ENCODE measurements at places on chromosomes 2 and 18.

GRCh38 chr2:200128296-200128695 is 172.9 kb downstream of the MAIP1 start:
- no peak for DNase-seq

DNA sequence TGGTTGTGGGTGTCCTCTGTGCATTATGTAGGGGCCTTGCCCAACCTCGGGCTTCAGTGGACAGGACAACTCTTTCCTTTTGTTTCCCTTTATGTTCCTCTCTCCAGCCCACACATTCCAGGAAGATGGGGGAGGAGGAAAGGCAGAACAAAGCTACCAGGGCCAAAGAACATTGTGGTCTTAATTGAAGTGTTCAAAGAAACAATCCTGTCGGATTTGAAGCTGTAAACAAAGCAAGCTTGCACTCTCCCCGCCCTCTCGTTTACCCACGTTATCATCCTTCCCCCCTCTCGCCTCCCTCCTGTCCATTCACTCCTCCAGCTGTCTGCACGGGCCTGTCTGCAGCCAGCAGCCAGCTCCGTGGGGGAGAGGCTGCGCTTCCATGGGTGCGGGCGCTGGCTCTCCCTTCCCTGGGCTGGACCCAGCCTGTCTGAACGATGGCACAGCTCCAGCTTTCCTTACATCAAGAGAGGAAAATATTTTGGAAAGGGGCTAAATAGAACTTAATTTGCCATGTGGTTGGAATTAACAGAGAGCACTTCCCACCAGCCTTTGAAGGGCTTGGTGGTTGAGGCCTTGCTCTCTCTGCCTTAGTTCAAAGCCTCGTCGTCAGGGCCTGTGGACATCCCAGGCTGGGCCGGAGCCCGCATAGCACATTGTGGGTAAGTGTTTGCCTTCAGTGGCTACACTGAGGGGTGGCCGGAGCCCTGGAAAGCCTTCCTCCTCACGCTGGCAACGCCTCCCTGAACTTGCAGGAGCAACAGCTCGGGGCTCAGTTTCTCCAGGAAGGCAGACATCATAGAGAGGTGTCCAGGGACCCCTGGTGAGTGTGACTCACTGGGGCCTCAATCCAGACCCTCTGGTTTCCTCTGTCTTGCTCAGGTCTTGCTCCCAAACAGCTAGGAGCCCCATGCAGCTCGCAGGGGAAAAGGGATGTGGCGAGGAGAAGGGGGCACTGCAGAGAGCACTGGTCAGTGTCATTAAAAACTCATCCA is 60.6 kb upstream of the HS6ST1 start:
- DNase-seq: no peak

GRCh38 chr2:103986001-103986400 is 867.9 kb upstream of the POU3F3 start:
- DNase-seq: no peak

DNA sequence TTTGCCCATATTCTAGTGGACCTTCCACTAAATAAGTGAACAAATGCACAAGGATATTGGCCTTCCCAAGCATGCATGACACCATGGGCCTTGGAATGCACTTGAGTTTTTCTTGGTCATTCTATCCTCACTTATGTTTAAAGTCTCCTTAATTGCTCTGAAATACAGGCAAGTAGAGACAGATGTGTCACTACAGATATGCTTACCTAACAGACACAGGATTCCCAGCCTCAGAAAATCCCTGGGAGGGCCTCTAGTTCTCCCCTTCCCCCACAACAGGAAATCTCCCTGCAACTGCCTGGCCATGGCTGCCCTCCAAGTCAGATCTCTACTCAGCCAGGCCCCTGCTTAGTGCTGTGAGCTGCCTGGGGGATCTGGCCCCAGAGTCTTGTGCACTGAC is 445.2 kb downstream of the IRS1 start:
- no peak for DNase-seq

- no peak for DNase-seq
Measured at GRCh38 chr2:147789720-147790119, 55.1 kb upstream of the ACVR2A start.

DNA sequence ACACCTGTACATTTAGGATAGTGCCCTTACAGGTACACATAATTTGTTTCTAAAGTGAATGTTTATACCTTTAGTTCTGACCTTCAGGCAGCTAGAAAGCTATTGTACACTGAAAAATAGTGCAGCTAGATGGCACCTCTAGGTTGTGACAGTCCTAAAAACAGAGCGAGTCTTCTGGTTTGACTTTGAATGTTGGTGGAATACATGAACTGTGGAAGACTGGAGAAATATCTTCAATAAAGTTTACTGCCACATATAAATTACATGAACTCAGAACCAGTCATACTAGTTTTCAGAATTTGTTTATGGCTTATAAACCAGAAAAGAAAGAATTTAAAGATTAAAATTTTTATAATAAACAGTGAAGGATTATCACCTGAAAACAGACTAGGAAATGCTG is 58.7 kb upstream of the TWSG1 start:
- no peak for DNase-seq

DNA sequence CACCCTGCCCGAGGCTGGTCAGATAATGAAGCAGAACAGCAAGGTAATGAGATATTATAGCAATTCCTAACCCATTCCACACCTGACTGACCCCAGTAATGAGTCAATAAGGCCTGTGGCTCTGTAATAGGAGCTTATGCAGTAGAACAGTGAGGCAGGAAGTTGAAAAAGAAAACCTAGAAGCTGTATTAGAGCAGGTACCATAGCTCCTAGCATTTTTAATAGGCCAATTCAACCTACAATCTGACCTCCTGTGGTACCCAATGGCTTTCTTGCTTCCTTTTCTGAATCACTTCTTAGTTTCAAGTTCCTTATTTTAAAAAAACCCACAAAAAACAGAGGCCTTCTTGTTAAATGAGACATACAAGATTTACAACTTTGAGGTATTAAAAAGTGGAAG is 43.6 kb upstream of the MAP2 start:
- DNase-seq: no peak

Data from activated CD4-positive, alpha-beta T cell treated with anti-CD3 and anti-CD28 coated beads, Interleukin-2, amount 50 U/mL, for 48 hours (primary cell).